ENCODE measurements at places on chromosomes 6 and 20.
A peak's percentile ranks its signal among the peaks of the same experiment; 100 is the strongest.

- DNase-seq = peak; percentile 22
These were observed 35.9 kb downstream of the PLCG1 start for GRCh38 chr20:41173161-41173721.

DNA sequence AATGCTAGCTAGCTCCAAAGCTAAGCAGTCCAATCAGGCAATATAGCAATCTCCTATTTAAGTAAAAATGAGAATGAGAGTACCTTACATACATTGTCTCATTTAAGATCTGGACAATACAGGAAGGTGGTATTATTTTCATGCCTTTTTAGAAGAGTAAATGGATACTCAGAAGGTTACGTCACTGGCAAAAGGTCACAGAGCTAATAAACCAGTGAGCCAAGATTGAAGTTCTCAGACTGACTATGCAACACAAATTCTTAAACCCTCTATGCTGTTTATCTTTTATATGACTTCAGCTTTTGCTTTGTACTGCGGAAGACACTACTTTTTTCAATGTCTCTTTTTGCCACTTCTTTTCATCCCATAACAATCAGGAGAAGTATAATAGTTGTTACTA is 135.2 kb upstream of the PRL start:
- no peak for DNase-seq

DNA sequence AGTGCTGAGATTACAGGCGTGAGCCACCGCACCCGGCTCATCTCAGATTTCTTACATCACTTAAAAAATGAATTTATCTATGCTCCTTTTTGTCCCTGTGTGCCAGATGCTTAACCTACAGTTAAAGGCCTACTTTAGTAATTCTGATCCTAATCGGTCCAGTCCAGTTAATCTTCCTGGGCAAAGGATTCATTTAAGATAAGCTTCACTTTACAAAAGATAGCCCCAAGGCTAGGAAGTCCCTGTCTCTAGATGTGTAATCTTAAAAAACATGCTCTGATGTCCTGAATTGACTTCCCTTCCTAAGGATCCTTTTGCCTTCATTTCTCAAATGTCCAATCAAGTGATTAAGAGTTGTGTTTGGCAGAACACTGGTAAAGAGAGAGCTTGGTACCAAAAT is 68.4 kb upstream of the IPCEF1 start:
- no peak for DNase-seq

- DNase-seq = no peak
These were observed 288.4 kb downstream of the CLIC5 start for GRCh38 chr6:45727228-45727627.

DNA sequence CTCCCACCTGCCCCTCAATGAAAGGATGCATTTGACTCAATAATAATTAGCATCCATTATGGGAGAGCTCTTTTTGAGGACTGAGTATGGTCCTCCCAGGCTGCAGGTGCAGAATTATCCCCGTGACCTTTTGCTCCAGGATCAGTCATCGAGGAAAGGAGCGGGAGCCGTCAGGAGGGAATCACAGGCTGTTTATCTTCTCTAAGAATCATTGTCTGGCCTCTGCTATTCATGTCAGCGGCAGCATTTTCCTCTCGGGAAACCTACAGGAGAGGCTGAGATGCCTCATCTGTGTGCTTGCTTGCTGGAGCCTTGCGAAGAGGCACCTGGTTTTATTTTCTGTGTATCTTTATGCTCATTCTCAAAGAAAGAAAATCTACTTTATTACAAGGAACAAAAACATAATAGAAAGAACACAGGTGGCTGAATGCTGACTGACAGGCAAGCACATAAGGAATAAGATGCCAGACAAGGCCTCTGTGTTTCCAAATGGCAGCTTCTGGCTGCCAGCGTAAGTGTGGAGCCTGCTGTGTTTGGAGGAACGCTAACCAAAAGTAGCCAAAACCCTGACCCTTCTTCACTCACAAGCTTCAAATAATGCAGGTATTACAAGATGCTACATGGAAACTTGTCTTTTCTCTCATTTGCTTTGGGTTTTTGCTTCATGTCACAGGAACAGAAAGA is 539.1 kb upstream of the MARCKS start:
- no peak for DNase-seq

DNA sequence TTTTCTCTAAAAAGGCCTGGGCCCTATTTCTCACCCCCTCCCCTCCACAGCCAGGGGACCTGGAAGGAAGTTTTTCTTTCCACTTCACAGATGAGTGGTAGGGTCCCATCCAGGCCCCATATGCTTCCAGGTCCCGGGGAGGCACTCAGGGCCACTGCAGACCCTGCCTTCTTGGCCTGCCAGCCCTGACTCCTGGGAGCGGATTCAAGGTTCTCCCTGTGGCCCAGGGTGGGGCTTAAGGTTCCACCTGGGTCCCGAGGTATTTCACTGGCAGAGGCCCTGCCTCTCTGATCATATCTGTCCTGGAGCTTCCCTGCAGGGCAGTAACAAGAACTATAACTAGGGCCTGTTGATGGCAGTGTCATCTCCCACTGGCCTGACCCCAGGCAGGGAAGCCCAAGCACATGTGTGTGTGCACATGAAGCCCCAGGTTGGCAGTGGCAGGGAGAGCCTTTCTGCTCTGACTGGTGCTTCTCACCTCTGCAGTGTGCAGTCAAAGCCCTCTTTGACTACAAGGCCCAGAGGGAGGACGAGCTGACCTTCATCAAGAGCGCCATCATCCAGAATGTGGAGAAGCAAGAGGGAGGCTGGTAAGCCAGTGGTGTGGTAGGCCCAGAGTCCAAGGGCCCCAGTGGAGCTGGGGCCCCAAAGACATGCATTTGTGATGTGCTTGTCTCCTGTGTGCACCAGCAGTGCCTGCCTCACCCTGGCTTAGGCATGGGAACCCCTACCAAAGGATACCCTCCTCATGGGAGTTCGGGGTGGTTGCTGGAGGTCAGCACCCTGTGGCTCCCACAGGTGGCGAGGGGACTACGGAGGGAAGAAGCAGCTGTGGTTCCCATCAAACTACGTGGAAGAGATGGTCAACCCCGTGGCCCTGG is 31.2 kb downstream of the PLCG1 start:
- DNase-seq = no peak

DNA sequence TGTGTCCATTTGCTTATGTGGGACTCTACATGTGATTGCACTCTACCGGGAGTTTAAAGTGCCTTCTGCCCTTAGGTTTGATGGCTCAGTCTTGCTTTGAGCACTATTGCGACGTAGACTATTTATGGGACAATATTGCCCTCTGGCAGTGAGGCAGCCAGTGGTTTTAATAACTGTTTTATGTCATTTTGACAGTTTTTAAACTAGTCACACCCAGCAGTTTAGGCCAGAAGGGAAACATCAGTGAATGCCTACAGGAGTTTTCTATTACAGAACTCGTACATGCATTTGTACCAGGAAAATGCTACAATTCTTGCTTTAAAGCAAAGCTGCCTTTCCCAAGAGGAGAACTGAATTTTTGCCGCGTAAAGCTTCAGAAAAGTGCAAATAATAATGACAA is 813.7 kb downstream of the KIF16B start:
- DNase-seq = no peak

DNA sequence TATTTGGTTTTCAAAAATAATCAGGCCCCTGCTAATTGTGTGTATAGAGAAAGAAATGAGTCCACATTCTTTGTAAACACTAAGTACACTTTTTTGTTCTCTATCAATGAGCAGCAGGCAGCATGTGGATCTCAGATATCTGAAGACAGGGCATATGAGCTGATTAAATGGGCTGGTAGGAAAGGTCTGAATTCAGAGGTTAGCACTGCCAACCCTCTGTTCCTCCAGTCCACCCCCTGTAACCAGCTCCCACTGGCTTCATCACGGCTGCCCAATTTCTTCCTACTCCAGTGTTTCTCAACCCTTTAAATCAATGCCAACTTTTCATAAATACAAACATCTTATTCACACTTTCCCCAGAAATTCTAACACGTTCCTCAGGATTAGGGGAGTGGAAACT is 128.5 kb downstream of the TPBG start:
- no peak for DNase-seq

DNA sequence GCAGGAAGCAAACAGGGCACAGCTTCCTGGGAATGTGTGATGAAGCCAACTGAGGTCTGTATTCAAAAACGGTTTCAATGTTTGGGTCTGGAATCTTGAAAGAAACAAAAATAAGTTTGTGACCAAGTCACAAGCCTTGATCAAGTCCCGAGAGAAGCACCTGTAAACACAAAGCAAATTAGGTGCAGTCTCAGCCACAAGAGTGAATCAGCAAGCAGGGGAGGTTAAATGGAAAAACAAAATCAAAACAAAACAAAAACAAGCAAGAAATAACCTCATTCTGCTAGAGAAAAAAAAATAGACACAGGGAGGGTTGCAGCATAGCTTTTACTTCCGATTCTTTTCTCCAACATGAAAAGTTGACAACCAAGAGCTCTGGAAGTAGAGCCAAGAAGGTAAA is 201.7 kb downstream of the CLIC5 start:
- DNase-seq = no peak

DNA sequence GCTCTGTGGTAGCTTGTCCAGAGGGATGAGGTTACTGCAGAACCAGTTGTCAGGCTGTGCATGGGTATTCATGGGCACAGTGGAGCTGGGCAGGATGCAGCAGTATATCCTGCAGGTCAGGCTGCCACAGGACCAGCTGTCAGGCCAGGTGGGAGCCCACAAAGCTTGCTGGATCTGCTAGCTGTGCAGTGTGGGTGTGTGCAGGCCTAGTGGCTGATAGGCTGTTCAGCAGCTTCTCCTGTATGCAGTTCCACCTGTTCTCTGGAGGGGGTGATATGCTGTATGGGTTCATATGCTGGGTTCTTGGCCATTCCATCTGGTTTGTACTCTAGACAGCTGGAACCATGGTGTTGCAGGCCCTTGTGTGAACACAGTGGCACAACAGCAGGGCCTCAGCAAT is 40.6 kb upstream of the TPD52L1 start:
- DNase-seq = no peak

- no peak for DNase-seq
These were observed 216.7 kb downstream of the SYNDIG1 start for GRCh38 chr20:24686156-24686555.

- no peak for DNase-seq
These were observed 1358.6 kb upstream of the GJE1 start for GRCh38 chr6:140774080-140774505.

DNA sequence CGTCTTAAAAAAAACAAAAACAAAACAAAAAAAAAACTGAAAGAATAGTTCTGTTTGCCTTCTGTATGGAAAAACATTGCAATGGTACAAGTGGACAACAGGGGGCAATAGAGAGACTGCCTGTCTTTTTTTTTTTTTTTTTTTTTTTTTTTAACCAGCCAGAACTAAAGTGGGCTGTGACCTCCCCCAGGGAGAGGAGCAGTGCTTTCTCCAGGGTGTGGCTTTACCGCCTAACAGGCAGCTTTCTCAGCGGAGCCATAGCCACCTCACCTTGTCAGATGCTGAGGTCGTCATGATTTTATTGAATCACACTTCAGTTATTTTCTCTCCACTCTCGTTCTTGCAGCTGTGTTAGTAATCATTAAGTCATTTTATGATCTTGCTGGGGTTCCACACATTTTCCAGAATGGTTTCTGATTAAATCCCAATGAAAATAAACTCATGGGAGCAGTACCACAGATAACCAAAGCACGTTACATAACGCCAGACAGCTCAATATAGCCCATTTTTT is 78.4 kb downstream of the GMPR start:
- DNase-seq = no peak

DNA sequence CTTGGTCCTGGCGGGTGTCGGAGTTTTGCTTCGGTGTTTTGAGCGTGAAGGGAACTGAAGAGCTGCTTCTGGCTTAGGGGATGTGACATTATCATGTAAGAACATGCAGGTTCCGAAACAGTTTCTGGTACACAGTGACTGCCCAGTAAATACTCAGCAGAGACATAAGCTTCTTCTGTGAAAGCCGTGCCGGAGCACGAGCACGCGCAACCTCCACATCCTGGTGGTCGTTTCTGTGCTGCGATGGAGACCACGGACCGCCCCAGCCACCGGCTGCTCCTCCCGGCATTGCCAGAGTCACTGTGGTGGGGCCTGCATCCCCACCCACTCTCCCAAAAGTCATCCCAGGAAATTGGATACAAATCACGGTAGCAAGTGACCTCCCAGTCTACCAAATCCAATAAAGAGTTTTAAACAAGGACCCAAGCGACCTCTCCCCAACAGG is 18.7 kb downstream of the KIF25 start:
- DNase-seq = no peak

- no peak for DNase-seq
These were observed 454.2 kb downstream of the CD83 start for GRCh38 chr6:14571746-14572145.

- DNase-seq = no peak
These were observed 110.2 kb downstream of the LAMA2 start for GRCh38 chr6:128993166-128993565.

DNA sequence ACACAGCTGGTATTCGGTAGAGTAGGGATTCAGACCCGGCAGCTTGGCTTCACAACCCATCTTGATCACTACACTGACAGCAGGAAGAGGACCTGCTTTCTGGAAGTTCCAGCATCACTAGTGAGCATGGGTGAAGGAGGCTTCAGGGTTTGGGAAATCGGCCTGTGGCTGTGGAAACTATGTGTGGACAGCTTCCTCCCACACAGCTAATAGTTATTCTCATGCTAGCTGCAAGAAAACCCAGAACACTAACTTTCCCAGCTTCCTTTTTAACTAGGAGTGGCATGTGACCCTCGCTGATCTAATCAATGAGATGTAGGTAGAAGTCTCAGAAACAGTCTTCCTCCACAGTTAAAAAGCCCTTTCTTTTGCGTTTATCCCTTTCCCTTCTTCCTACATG is 36.3 kb upstream of the SIRPA start:
- no peak for DNase-seq

GRCh38 chr6:150685860-150686259 is 86.2 kb downstream of the PLEKHG1 start:
- DNase-seq = peak; percentile 24

DNA sequence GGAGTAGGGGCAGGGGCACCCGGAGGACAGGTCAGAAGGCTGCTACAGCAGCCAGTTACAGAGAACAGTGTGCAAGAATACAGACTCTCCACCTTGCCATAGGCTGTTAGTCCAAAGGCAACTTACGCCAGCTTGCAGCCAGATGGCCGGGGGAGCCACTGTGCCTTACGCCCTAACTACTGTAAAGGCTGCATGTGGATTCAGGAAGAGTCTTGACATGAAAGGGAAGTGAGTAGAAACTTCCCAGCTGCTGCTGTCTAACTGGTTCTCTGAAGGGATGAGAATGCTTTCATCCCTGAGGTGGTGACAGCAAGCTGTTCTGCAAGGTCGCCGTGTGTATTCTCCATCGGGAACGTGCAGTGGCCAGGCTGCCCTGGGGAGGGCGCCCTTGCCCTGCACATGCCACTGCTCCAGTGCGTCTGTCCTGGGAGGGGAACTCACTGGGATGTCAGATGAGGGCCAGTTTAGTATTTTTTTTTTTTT is 46.1 kb downstream of the LYRM4 start:
- peak; percentile 10 for DNase-seq

- no peak for DNase-seq
These were observed 350.8 kb downstream of the CDKAL1 start for GRCh38 chr6:20885076-20885475.

DNA sequence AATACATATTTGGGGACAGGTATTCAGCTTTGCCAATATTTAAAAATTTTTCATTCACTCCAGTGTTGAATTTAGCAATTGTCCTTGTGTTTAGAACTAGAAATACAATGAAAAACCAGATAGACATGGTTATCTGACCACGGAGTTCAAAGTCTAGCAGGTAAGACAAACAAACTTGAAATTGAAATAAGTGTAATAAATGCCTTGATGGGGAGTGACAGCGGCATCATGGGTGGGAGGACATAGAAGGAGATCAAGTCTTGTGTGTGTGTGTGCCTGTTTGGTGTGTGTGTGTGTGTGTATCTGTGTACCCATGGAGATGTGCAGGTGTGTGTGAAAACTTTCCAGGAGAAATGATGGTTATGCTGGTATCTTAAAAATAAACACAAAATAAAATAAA is 750.0 kb upstream of the CITED2 start:
- no peak for DNase-seq
